ENCODE measurements at places on chromosomes 6 and 20.

DNA sequence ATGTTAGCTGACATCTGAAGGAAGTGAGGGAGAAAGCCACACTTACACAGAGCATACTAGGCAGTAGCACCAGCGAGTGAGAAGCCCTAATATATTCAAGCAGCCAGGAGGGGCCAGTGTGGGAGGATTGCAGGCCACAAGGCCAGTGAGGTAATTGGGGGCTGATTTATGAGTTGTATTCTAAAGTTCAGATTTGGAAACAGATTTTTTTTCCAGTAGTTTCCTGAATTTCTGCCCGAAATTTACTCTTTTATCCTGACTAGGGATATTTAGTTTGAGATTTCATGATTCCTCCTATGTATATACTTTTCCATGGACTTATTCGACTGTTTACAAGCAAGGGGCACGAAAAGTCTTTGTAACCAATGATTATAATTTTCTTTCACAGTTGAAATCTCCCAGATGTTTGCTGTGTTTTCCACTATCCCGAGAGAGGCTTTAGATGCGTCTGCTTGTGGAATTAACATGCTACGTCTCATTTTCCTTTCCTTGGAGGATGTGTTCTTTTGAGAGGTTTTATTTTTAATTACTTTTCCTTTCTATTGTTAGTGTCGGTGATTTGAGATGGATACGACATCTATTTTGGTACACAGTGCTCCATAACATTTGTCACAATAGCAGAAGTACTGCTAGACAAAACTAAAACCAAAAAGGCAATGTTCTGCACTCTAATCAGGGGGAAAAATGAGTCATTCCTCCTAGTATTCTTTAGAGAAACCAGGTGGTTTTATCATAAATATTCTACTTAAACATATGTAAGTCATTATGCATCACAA is 356.3 kb upstream of the HSF2 start:
- no peak for DNase-seq

- peak; percentile 5 for DNase-seq
Observed at GRCh38 chr6:148682990-148683389, 63.8 kb upstream of the UST start.

GRCh38 chr20:38161412-38161774 is 3.7 kb downstream of the TGM2 start:
- no peak for DNase-seq

DNA sequence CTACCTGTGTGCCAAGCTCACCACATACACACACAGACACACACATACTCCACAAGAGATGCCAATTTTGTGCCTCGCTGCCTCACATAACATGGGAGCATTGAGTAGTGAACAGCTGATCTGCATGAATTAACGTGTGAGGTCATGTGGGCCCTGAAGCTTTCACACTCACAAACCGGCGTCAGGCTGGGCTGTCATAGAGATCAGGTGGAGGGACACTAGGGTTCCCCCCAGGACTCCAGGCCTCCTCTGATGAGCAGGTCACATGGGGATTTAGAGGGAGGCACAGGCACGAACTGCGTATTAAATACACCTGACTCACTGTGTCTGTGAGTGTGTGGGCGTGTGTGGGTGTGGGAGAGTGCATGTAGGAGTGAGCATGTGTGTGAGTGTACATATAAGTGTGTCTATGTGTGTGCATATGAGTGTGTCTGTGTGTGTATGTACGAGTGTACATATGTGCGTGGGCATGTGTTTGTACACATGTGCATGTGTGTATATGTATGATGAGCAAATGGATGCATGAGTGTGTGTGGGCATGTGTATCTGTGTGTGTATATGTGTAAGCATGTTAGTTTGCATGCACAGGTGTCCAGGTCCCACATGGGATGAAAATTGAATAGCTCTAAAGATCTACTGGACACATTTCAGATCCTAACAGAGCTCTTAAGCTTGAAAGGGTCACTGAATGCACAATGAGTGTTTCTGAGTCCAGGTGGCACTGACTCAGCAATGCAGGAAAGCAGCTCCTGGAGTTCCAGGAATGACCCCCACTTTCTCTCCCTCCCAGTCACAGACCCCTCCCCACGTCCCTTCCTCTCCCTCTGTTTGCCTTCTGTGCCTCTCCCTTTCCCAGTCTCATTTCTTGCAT is 336.6 kb downstream of the PREX1 start:
- no peak for DNase-seq

- peak; percentile 31 for DNase-seq
Observed at GRCh38 chr6:108921547-108922361, 73.5 kb downstream of the ARMC2 start.

- DNase-seq, result no peak
Observed at GRCh38 chr20:17836303-17836861, 132.2 kb downstream of the SNX5 start.

- no peak for DNase-seq
Observed at GRCh38 chr20:1684872-1685271, 27.3 kb upstream of the SIRPG start.

DNA sequence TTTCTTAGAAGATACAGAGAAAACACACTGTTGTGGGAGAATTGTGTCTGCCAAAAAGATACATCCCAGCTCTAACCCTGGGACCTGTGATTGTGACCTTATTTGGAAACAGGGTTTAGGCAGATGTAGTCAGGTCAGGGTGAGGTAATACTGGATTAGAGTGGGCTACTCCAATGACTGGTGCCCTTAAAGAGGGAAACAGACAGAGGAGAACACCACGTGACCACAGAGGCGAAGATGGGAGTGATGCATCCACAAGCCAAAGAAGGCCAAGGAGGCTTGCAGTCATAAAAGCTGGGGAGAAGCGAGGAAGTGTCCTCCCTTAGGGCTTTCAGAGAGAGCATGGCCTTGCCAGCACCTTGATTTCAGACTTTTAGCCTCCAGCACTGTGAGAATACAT is 35.6 kb downstream of the SLC52A3 start:
- no peak for DNase-seq

GRCh38 chr6:44629636-44630035 is 242.1 kb downstream of the CDC5L start:
- no peak for DNase-seq

DNA sequence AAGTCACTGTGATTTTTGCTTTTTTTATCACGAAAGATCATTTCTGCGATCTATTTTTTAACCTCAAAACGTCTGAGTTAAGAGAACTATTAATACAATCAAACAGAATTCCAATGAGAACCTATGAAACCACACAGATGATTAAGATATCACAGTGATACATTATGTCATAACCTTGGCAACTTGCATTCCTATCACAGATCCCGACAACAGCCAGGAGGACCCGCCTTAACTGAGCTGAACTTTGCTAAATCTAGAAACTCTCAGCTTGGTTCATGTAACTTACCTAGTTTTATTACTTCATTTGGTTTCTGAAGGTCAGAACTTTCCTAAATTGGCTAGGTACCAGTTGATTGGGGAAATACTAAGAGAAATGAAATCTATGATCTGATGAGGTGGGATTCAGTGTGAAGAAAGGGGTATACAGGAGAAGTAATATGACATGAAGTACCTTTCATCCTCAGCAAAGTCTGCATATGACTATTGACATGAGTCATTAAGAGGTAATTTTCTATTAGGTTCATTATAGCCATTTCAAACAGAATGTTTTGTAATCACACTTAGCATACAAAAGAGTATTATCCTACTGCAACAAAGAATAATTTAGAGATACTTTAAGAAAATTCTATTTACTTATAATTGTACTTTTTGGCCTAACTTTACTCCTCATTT is 11.2 kb downstream of the LYRM4 start:
- DNase-seq, result no peak

DNA sequence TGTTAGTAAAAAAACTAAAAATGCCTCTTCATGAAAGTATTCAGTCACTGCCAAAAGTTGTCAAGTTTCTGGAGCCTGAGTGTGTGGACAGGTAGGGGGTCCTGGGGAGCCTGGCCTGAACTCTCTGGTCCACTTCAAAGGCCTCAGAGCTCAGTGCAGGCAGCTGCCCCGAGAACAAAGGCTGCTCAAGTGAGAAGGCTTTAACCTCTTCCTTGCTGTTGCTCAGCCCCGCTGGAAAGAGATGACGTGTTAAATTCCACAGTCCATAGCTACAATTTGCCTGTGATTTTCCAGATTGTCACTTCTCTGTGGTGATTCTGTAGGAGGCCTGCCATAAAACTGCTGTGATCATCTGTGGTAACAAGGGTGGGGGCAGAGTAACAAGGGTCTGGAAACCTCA is 96.9 kb downstream of the FAM120B start:
- no peak for DNase-seq

DNA sequence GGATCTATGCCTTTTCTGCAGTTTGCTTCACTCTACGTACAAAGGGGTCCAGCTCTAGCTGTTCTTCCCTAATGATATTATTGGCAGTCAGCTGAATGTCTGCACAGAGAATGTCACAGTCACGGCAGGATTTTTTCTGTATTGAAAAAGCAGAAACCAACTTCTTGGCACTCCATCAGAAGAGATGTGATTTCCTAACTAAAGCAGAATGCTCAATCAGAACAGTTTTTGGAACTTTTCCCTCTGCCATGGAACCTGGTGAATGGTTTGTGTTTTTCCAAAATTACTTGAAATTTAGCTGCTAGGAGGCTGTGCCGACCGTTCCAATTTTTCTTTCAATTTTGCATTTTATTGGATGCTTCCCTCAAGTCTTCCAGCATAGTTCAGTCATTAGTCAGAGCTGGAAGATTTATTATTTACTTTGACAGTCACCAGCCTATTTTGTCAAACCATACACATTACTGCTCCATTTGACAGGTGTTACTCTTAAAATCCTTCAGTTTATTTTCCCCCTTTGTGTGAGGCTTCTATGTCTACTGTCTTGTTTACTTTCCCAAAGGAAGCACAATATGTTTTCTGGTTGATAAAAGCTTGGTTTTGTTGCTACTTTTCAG is 259.6 kb upstream of the EPHA7 start:
- no peak for DNase-seq

DNA sequence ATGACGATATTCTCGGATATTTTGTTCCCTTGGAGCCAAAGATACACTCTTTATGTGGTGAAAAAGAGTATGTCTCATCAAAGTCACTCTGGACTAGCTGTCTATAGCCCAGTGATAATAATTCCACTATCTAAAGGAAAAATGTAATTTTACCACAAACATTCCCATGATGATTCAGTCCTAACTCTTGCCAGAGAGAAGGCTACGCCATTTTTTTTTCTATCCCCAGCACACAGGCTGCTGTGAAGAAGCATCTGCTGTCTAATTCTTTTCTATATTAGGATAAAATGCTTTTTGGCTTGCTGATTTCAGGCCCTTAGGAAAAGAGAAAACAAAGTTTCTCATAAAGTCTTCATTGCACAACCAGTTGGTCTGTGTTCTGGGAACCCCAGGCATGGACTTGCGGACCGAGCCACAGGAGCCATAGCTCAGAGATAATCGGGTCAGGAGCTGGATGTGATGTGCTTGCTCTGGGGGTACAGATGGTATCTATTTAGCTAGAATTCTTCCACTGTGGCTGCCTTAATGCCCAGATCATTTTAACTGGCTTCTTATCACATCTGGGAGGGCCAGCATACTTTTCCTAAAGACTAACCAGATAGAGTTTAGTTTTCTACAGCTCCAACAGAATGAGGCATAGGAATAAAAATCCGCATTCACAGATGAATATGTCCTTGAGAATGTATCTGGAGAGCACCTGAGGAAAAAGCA is 683.7 kb upstream of the ID4 start:
- DNase-seq, result no peak

GRCh38 chr20:50887576-50887975 is 43.7 kb downstream of the ADNP start:
- DNase-seq, result no peak

GRCh38 chr20:50403565-50404418 is 106.4 kb upstream of the PTPN1 start:
- DNase-seq, result no peak

DNA sequence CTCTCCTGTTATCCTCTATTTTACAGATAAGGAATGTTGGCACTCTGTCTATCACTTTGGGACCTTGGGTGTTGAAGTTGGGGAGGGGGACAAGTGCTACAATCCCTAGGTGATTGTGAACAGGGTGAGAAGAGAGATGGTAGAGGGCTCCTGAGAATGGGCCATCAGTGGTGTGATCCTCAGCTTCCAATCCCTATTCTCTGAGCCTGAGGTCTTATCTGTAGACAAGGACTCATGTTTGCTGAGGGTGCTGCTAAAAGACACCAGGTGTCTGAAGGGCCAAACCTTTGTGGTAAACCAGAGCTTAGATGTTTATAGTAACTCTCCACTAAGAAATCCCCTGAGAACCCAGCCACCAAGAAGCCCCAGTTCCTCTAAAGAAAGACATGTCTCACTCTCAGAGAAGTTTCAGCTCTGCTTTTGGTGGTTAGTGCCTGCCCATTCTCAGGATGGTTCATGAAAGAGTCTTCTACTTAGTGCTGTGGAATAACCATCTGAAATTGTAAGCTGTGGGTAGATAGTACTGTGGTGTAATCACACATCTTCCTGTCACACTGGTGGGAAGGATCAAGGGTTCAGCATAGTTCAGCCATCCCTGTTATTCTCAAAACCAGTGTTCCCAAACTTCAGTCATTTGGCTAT is 58.2 kb upstream of the IL20RA start:
- peak; percentile 14 for DNase-seq

DNA sequence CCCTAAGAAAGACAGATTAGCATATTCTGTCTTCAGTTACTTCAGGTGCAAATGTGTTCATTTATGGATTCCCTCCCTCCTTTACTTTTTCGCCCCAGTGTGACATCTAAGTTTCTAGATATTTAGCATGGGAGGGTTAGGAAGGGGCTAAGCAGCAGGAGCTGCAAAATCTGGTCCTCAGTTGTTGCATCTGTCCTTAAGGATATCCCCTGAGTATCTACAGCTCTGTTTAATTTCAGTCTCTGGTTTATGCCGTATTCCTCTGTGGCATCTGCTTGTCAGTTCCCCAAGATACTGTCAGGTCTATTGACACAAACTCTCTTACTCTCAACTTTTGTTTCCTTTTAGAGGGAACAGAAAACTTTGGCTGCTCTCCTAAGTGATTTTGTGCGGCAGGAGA is 754.6 kb upstream of the MAP3K7 start:
- DNase-seq, result no peak

DNA sequence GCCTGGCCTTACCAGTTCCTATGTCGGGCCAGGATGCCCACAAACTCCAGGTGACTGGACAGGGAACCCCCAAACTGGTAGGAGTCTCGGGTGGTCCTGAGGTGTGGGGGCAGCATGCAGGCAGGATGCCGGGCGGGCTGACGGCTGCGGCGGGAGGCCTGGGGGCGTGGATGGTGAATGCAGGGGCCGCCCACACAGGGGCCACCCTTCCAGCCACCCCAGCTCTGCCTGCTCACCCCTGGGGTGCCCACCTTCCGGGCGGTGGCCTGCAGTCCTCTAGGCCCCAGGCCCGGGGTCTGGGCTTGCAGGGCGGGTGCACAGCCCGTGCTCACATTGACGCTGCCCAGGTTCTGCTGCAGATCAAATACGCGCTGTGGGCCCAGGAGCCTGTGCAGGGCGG is 8.4 kb downstream of the ADRM1 start:
- no peak for DNase-seq

Measured in CD4-positive, alpha-beta T cell treated with Interleukin-4 for 4 hours (primary cell).